SK-N-MC (cell line): ENCODE measurements at places on chromosomes 5 and 9.

- no peak for DNase-seq
Observed at GRCh38 chr9:92664394-92665152, 5.4 kb downstream of the IPPK start.

DNA sequence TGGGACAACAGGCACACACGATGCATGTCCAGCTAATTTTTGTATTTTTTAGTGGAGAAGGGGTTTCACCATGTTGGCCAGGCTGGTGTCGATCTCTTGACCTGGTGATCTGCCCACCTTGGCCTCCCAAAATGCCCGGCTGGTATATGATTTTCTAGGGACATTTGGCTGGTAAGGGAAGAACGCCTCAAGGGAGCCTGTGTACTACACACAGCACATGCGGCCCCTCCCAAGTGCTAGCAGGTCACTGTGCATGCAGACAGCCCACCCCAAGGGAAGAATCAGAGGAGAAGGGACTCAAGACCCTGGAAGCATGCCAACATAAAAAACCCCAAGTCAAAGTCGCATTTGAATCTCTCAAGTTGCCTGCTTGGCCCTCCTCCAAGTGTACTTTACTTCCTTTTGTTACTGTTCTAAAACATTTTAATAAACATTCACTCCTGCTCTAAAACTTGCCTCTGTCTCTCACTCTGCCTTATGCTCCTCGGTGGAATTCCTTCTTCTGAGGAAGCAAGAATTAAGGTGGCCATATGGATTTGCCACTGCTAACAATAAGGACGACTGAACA is 24.3 kb upstream of the OTULINL start:
- DNase-seq: no peak

DNA sequence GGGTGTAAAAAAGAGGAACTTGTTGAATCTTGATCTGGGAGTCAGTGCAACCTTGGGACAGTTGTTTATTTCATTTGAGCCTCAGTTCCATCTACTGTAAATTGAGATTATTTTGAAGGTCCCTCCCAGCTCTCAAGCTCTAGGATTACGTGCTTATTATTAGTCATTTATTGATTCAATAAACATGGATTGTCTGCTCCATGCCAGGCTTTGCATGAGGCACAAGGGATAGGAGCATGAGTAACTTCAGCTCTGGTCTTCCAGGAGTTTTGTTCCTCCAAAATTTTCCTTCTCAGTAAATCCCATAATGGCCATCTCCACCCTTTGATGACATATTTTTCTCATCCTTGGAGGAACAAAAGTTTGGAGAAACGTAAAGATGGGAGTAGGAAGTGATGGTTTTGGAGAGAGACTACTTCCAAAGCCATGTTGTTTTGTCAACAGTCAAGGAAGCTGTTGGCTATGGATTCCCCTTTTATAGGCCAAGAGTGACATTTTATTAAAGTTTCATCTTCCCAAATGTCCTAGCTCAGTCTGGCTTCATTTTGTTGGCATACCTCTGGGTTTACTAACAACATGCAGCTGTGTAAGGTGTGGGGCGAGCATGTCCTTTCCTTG is 244.6 kb downstream of the DMRT2 start:
- no peak for DNase-seq

DNA sequence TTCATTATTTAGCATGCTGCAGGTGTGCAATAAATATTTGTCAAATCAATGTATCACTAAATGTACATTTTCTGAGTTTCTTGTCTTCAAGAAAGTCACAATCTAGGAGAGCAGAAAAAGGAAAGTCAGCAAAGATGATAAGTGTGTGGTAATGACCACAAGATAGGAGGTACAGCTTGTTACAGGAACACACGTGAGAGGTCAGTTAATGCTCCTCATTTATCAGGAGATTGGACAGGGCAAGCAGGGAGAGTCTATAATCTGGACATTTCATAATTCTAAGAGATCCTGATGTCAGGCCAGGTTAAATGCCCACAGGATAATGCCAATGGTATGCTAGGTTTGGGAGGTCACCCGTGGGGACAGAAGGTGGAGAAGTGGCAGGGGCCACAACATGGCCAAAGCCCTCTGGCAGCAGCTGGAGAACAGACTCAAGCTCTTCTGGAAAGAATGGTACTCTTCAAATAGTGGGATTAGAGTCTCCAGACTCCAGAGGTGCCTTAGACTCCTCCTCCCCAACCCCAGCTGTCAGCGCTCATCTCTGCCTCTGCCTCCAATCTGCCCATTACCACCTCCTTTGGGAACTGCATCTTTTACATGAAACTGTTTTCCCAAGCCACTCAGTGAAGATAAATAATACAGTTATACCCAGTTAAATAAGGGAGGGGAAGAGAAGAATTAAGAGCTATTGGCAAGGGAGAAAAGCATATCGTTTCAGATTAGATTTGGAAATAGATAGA is 114.3 kb downstream of the ASTN2 start:
- DNase-seq: no peak
